Stimulated activated CD4-positive, alpha-beta T cell treated with anti-CD3 and anti-CD28 coated beads, Interleukin-4, amount 100 ng/mL, for 48 hours (primary cell): ENCODE measurements at places on chromosomes 1 and 21.

DNA sequence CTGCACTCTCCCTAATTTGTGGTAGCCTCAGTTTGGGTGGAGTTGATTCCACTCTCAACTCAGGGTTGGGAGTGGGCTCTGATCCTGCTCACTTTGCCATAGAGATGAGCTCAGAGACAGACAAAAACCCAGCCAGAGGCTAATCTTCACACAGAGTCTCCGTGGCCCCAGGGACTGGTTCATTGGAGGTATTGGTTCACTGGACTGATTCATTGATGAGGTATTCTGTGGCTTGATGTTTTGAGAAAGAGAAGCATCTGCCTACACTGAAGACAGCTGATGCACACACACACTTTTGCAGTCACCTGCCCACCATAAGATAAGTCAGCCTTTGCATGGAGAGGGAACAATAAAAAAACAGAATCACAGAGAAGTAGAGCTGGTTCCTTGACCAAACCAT lies 183.8 kb downstream of the AJAP1 start:
- no peak for DNase-seq

DNA sequence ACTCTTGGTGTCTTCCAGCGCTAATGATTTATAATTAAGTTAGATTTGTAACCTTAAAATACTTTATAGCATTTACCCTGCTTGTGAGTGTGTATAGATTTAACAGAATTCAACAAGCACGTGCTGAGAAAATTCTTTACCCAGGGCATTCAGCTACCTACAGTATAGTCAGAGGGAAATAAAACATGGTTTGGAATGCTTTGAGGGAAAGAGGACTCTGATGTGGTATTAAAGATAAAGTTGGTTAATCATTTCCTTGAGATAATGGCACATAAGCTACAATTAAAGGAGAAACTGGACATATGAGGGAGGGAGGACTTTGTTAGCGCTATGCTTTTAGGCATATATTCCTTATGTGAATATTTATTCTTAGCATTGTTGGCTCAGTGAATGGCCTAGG lies 26.4 kb upstream of the IL12RB2 start:
- no peak for DNase-seq

DNA sequence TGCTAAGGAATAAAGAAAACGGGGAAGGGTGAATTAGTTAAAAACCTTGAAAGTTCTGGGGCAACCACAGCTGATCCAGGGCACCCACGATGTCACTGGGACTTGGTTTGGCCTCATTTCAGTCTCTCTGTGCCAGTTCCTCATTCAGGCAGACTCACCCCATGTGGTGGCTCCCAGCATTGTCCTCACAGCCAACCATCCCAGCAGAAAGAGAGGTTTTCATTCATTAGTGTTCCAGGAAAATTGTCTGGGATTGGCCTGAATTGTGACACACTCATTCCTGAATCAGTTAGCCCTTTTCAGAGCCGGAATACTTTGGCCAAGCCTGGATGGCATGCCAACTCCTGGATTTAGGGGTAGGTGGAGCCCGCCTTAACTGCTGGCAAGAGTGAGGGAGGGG lies 367.7 kb downstream of the PRDM2 start:
- DNase-seq: no peak

DNA sequence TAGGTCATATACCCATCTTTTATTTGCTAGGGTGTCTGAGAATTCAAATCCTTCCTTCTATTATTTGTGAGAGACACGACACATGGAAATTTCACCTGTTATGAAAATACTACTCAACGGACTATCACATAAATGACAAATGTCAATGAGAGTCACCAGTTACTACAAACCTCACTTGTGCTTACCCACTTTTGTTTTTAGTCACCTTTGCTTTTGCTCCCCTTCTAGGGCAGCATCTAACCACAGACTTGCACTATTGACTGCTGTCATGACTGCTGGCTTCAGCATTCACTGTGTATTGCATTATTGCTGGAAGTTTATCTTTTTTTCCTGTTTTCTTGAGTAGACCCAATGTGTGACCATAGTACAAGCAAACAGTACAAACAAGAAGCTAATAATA lies 1048.0 kb downstream of the PLA2G4A start:
- no peak for DNase-seq

GRCh38 chr1:36851595-36851994 lies 182.7 kb downstream of the GRIK3 start:
- DNase-seq: no peak

DNA sequence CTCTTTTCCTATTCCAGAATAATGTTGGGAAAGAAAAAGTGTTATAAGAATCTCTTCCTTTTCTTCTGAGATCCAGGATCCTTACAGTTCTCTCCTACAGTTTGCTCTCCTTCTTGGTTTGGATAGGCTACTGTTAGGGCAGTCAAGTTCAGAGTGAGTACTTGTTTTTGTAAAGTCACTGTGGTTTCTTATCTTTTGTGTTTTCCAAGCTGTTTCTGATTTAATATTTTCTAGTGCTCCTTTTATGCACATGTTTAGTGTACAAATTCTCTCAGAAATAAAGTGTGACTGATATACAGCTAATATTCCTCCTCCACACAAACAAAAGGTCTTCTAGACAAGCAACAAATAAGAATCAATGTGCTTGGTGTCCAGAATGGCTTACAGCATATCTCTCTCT lies 107.7 kb downstream of the BACH1 start:
- DNase-seq: no peak

- no peak for DNase-seq
Measured at GRCh38 chr1:43137445-43138052, 34.5 kb downstream of the EBNA1BP2 start.

DNA sequence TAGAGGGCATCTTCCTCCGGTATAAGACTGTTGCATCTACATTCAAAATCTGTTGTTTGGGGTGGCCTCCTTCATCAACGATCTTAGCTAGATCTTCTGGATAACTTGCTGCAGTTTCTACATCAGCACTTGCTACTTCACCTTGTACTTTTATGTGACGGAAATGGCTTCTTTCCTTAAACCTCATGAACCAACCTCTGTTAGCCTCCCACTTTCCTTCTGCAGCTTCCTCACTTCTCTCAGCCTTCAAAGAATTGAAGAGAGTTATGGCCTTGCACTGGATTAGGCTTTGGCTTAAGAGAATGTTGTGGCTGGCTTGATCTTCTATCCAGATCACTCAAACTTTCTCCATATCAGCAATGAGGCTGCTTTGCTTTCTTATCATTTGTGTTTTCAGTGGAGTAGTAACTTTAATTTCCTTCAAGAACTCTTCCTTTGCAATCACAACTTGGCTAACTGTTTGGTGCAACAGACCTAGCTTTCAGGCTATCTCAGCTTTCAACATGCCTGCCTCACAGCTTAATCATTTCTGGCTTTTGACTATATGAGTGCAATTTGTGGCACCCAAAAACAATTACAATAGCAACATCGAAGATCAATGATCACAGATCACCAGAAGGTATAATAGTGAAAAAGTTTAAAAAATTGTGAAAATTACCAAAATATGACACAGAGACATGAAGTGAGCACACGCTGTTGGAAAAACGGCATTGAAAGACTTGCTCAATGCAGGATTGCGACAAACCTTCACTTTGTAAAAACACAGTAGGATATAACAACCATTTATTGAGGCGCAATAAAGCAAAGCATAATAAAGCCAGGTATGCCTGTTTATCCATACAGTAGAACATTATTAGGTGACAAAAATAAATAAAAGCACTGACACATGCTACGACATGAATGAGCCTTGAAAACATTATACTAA lies 56.7 kb upstream of the GFI1 start:
- DNase-seq: no peak

GRCh38 chr1:164631751-164632150 lies 72.8 kb downstream of the PBX1 start:
- no peak for DNase-seq

- no peak for DNase-seq
Measured at GRCh38 chr1:154713005-154713404, 105.0 kb upstream of the ADAR start.

- DNase-seq: peak; percentile 26
Measured at GRCh38 chr1:46489169-46489637, 433 bp upstream of the DMBX1 start.

GRCh38 chr1:51324251-51325010 lies 5.9 kb downstream of the TTC39A start:
- DNase-seq: no peak

DNA sequence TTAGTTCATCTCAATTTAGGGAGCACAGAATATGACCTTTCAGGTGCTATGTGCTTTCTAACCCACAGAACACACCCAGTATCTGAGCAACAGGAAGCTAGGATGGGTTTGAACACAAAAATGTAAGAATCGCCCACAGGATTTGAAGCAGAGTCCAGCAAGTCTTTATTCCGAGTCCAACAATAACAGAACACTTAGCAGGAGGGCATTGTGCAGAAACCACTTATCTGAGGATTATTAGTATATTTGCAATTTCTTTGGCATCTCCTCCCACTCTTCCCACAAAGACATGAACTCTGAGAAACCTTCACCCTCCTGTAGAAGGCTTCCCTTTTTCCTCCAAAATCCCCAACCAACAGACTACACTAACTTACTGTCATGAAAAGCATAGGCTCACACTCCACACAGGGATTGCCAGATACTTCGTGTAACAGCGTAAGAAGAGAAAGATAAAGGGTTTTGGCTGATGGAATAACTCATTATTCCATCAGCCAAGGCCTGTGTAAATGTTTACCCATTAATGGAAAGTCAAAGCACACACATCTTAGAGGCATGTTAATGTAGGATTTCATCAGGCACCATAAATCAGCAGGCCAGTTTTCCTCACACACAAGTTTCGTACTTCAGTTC lies 16.1 kb downstream of the SIPA1L2 start:
- no peak for DNase-seq

- peak; percentile 45 for DNase-seq
Measured at GRCh38 chr1:227946624-227947385, 927 bp downstream of the WNT9A start.

GRCh38 chr1:167467126-167467710 lies 51.1 kb downstream of the CD247 start:
- DNase-seq: no peak

GRCh38 chr1:45038661-45039364 lies 26.8 kb downstream of the UROD start:
- no peak for DNase-seq

GRCh38 chr21:19368944-19369343 lies 965.4 kb upstream of the TMPRSS15 start:
- no peak for DNase-seq

GRCh38 chr1:227318016-227318852 lies at the start of gene CDC42BPA:
TSS of gene CDC42BPA (minus strand) at chr1:227318492. CDS start at chr1:227317182, 1,310 bp downstream.
- DNase-seq: peak; percentile 21

DNA sequence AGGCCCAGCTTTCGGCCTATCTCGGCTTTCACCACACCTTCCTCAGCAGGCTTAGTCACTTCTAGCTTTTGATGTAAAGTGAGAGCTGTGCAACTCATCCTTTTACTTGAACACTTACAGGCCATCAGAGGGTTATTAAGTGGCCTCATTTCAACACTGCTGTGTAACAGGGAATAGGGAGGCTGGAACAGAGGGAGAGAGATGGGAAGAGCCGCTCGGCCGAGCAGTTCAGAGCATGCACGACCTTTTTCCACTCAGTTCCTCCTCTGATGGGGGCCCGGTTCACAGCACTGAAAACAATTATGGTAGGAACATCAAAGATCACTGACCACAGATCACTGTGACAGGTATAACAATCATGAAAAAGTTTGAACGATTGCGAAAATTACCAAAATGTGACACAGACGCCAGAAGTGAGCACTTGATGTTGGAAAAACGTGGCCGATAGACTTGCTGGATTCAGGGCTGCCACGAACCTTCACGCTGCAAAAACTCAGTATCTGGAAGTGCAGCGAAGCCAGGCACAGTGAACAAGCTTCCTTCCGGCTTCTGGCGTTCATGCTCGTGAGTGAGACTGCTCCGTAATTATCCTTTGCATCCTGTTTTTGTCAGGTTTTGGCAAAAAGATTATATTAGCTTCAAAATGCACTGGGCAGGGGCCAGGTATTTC lies 28.6 kb downstream of the AGPAT3 start:
- DNase-seq: no peak

GRCh38 chr1:45260244-45260643 lies 53.8 kb upstream of the ZSWIM5 start:
- DNase-seq: no peak

GRCh38 chr1:39657402-39657801 lies 14.5 kb downstream of the NT5C1A start:
- no peak for DNase-seq

DNA sequence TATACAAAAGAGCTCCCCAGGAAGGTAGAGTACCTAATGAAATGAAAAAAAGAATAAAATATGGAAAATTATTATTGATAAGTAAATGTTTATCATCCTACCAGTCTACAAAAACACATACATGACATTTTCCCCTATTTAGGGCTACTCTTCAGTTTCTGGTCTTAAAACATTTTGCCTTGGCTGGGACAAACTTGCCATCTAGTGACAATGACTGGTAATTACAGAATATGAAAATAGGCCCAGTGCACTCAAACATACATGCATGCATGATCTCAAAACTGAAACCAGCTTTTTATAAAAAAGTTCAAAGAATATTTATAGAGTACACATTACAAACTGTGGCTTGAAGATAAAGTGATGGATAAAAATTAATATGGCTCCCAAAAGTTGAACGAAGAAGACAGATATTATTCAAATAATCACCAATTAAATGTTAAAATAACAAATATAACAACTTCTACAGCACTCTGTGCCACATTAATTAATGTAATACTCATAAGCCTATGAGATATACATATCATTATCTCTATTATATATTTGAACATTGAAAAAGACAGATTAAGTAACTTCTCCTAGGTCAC lies 10.5 kb upstream of the RNPC3 start:
- DNase-seq: no peak

GRCh38 chr1:91529856-91530255 lies 29.2 kb downstream of the CDC7 start:
- no peak for DNase-seq

DNA sequence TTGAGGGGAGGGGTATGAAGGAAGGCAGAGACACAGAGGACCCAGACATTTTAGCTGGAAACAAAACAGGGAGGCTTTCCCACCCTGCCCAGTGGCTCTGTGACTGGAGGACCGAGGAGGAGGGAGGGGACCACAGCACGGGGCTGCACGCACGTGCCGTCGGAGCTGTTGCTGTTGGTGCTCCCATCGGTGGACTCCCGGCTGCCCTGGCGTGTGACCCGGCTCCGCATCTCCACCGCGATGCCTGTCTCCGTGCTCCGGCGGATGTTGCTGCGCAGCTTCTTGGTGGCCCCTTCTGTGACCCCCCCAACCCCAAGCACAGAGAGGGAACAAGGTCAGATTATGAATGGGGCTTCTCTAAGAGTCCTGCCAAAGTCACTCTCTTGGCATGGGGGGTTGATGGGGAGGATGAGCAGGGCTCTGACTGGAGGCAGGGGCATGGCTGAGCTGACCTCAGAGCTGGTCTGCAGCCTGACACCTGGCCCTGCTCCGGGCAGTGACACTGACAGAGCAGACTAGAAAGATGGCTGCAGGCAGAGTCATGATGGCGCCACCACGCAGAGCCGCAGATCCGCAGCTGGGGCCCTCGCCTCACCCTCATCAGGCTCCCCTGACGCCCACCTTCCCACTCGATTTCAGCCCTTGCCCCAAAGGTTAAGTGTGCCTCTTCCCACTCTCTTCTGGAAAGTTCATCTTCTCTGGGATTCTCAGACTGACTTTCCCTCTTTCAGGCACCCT lies 29.6 kb downstream of the RIMS3 start:
- no peak for DNase-seq

GRCh38 chr1:224497714-224498573 lies 63.3 kb upstream of the WDR26 start:
- DNase-seq: peak; percentile 68

- no peak for DNase-seq
Measured at GRCh38 chr1:245188403-245188802, 33.6 kb downstream of the KIF26B start.
